ENCODE measurements at places on chromosomes 4 and X. TPM values are rescaled to one million over a fixed set of nuclear protein-coding genes. Genes with fewer than 3 reads are reported as not detected.

The ABLIM2 gene
- 28.3 TPM for total RNA-seq

The MAOB gene
- total RNA-seq = 126 TPM

GRCh38 chrX:55659931-55660330 is 36.7 kb downstream of the FOXR2 start:
- no peak for DNase-seq

DNA sequence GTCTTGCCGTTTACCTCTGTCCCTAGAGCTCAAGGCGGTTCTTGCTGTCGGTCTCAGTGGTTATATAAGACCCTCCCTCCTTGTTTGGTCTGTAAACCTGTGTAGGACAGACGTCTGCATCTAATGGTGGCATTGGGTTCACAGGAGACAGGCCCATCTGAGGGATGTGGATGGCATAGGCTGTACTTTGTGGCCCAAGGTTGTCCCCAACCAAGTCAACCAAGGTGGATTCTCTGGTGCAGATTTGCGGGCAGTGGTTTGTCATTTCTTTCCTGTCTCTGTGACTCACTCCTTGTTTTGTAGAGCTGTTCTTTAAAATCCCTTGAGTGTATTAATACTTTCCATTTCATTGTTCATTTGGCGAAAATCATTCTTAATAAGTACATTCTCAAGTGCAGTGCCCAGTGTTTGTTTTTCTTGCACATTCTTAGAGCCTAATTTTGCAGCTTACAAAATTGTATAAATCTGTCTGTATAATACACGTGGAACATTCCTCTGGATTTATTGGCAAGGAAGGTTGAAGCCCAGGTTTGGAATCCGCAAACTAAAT is 68.0 kb upstream of the TLR2 start:
- DNase-seq = no peak

DNA sequence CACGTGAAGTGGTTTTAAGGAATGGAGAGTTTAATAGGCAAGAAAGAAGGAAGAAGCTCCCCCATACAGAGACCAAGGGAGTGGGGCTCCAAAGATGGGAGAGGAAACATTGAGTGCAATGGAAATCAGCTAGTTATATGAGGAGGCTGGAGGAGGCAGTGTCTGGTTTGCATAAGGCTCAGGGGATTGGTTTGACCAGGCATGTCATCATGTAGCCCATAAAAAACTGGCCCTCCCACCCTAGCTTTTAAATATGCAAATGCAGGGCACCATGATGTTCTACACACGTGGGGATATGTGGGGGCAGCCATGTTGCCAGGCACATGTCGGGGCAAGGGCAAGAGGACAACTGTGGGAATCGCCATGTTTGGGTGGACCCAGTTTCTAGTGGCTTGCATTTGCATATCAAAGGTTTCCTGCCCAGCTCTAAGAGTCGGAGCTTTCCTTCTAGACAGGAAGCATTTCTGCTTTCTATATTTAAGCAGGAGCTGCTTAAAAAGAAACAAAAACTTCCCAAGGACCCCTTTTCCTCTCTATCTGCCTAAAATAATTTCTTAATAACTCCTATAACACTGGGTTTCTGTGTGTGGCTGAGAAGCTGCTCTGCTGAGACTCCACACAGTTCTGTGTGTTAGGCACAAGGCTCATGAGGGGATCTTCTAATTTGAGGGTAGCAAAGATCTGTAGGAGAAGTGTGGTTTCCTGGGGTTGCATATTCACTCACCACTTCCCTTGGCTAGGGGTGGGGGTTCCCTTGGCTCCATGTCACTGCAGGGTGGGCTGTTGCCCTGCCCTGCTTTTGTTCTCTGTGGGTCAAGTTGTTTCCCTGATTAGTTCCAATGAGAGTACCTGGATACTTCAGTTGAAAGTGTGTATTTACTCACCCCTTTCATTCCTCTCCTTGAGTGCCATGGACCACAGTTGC is 113.5 kb downstream of the VSIG4 start:
- DNase-seq = no peak

- no peak for DNase-seq
These were observed 69.1 kb upstream of the UCP1 start for GRCh38 chr4:140637836-140638235.

Data from left ventricle myocardium superior (tissue), 1 donor.